ENCODE measurements at places on chromosomes 13 and 19.

GRCh38 chr13:79549355-79550106, 68.6 kb downstream of the NDFIP2 start:
- no peak for DNase-seq

DNA sequence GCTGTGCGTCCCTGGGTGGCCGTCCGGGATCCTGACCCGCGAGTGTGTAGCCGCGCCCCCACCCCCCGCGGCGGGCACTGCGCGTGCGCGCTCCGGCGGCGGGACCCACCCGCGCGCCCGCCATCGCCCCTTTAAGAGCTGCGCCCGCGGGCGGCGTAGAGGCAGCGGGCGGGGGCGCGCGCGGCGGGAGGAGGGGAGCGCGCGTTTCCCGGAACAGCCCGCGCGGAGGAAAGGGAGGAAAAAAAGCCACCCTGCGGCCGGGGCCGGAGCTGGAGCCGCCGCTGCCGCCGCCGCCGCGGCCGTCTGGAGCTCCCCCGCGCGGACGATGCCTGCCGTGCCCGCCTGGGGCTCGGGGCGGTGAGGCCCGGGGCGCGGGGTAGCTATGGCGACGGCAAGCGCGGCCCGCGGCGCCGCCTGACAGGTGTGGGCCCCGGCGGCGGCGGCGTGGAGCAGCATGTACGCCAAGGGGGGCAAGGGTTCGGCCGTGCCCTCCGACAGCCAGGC, at the start of gene SSBP4:
Gene SSBP4, plus strand, starts transcription at position 204 of the 504 bp plus-strand sequence. Its CDS starts 251 bp downstream, at position 455.
- DNase-seq: peak; percentile 80

DNA sequence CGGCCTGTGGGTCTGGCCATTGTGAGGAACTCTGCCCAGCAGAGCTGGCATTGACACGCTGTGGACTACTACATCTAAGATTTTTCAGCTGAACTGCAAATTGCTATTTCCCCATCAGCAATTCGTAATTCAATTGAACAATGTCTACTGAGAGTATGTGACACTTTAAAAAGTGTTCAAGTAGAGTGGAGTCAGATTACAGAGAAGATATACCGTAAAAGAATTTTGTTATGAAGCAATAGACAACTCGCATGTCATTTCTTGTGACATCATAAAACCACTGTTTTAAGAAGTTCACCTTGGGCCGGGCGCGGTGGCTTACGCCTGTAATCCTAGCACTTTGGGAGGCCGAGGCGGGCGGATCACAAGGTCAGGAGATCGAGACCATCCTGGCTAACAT, 32.5 kb upstream of the C1QTNF9 start:
- DNase-seq: no peak

GRCh38 chr19:35015270-35015953, 14.9 kb upstream of the SCN1B start:
- DNase-seq: peak; percentile 29

- no peak for DNase-seq
Observed at GRCh38 chr13:74732736-74733385, 598.7 kb upstream of the KLF12 start.

- DNase-seq: no peak
Observed at GRCh38 chr19:17389957-17390664, 3.9 kb downstream of the CCDC194 start.

GRCh38 chr19:34574704-34575103, 93.1 kb downstream of the WTIP start:
- DNase-seq: no peak

DNA sequence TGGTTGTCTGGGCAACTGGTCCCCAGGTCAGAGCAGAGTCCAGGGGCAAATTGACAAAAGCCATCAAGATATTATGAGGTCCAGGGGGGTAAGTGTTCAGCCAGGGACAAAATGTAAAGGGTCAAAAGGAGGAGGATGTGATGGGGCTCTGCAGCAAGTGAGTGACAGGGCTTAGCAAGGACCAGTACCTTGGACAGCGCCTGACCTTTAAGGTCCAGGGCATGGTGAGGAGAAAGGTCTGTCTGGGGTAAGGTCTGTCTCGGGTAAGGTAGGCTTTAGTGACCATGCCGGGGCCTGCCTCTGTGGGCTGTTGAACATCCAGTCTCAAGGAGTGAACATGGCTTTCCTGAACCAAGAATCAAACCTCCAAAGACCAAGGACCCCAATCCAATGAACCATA, 6.3 kb upstream of the ZNF358 start:
- no peak for DNase-seq

DNA sequence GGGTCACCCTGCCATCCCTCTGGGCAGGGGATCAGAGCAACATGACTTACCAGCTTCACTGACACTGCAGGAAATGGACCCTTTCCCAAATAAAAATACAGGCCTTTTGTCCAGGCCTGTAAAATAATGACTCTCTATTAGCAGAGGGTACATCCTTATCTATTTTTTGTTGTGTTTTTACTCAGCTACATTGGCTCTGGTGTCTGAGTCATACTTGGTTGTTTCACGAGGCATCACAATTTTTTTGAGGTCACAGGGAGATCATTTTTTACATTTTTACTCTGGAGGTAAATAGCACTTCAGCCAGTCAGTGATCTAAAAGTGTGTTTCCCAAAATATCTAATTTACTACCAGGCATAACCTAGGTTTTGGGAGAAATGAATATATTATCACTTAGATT, 6.9 kb upstream of the HTR2A start:
- DNase-seq: no peak

GRCh38 chr13:105660561-105660960, 874.9 kb downstream of the EFNB2 start:
- DNase-seq: no peak

GRCh38 chr13:77048681-77049080, 21.7 kb upstream of the FBXL3 start:
- no peak for DNase-seq

- no peak for DNase-seq
Observed at GRCh38 chr13:82976499-82976898, 905.8 kb downstream of the SLITRK1 start.

DNA sequence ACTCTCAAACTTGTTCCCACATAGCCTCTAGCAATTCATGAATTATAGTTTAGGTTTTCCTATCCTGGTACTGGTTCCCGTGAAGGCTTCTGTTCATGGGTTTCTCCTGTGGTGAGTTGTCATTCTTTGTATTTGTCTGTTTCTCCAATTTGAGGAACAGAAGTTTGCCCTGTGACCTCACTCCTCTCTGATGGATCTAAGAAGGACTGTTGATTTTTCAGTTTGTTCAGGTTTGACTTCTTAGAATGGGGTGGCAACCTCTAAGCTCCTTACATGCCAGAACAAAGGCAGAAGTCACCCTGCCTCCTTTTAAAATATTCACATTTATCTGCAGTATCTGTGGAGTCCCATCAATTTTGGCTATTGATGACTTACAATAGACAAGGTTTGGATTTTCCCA, 354.0 kb downstream of the SPRY2 start:
- DNase-seq: no peak

- DNase-seq: no peak
Observed at GRCh38 chr13:31540281-31540680, 199.0 kb upstream of the RXFP2 start.

DNA sequence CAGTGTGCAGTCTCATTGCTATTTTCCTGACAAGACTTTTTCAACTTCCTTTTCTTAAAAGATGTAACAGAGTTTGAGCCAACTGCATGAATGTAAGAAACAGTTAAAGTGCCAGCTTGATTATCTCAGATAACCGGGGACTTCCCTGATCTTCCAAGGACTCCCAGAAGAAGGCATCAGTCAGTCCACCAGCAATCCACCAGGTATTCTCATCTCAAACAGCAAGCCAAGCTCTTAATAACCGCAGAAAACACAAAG, 350.1 kb downstream of the LIG4 start:
- no peak for DNase-seq

- DNase-seq: no peak
Observed at GRCh38 chr13:91882918-91883317, 484.5 kb downstream of the GPC5 start.

DNA sequence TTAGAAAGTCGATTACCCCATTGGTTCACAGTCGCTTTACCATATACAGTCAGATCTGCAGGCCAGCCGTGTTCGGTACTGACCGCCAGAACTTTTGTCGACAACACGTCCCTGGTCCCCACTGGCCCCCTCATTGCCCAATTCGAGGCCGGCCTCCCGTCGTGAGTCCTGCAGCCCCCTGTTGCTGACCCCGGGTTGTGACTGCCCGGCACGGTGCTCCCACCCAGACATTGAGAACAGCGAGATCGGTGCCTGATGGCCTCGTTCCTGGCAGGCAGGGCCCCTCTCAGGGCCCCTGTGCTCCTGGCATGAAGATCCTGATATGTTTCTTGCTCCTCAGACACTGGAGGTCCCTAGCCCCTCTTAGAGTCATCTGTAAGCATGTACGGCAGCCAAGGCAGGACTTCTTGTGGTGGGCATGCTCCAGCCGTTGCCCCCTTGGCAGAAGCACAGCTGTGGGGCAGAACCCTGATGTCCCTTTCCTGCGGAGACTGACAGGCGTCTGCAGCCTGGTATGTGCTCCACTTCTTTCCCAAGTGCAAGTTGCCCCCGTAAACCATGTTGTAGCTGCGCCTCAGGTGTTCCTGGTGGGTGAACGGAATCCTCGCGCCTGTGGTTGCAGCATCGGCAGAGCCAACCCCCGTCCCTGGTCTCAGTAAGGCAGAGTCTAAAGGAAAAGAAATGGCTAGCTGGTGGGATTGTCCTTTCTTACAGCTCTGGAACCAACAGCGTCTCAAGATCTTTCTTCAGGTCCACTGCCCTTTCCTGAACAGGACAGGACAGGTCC, 123.2 kb upstream of the SPACA7 start:
- no peak for DNase-seq

- no peak for DNase-seq
Observed at GRCh38 chr13:23288564-23288963, 107.8 kb downstream of the SGCG start.

DNA sequence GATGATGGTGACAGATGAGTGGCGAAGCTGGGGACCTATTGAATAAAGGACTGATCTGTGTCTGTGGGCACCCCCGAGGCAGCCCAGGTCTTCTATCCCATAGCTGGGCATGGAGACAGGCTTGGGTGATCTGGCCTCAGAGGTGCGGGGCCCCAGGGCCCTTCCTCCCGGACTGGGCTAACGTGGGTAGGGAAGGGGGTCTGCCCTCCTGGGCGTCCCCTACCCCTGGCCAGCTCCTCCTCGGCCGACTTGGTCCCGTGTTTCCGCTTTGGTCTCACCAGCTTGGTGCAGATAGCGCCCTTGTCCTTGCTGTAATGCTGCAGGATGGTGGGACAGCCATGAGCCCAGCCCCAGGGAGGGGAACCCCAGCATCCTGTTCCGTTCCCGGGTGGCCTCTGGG, 3.3 kb downstream of the MATK start:
- DNase-seq: no peak

DNA sequence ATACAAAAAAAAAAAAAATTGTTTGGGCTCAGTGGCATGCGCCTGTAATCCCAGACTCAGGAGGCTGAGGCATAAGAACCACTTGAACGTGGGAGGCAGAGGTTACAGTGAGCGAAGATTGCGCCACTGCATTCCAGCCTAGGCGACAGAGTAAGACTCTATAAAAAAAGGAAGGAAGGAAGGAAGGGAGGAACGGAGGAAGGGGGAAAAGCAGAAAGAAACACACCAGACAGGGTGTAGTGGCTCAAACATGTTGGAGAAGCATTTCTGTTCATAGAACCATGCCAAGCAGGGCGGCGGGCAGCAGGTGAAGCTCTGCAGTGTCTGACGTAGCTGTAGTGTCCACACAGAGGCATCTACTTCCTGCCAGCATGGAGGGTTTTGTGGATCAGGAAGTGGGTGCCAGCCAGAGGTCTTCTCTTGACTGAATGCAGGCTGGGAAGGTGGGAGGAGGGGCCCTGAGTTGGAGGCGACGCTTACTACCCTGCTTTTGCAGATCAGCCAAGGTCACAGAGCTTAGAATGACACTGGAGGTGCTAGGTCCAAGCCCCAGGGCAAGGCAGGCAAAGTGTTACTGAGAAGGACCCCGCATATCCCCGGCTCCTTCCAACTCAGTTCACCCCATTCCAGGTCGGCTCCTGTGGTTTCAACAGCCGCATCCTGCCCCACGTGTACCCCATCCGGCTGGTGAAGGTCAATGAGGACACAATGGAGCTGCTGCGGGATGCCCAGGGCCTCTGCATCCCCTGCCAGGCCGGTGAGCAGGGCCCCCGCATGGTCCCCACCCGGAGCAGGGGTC, 11.6 kb upstream of the PGLS start:
- DNase-seq: peak; percentile 27

GRCh38 chr13:26621731-26622401, 64.4 kb downstream of the WASF3 start:
- no peak for DNase-seq

DNA sequence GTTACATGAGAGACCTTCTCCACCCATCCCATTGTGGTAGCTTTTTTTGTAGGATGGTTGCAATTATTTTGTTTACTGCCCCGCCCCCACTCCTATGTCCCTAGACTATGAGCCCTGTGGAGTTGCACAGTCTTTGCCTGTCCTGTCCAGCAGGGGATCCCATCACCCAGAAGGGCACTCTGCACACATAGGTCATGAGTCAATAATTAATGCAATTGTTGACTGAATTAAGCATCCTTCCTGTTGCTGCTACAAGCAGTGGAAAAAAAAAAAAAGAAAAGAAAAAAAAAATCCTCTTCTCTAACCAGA, 14.2 kb downstream of the C19orf81 start:
- no peak for DNase-seq

GRCh38 chr19:58429745-58430144, 10.2 kb downstream of the ZNF132 start:
- DNase-seq: no peak

DNA sequence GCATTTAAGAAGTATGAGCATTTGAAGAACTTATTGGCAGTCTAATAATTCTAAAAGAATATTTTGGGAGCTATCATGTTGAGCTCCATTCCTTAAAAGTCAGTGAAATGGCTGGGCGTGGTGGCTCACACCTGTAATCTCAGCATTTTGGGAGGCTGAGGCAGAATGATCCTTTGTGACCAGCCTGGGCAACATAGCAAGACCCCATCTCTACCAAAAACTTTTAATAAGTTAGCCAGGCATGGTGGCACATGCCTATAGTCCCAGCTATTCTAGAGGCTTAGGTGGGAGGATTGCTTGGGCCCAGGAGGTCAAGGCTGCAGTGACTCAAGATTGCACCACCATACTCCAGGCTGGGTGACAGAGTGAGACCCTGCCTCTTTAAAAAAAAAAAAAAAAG, 8.0 kb downstream of the COG6 start:
- DNase-seq: no peak

GRCh38 chr13:105127732-105128131, 1407.7 kb downstream of the EFNB2 start:
- no peak for DNase-seq

GRCh38 chr13:98349731-98350305, 172.7 kb upstream of the RNF113B start:
- DNase-seq: peak; percentile 57
